T follicular helper cell (primary cell): ENCODE measurements at places on chromosomes 12 and 14.

DNA sequence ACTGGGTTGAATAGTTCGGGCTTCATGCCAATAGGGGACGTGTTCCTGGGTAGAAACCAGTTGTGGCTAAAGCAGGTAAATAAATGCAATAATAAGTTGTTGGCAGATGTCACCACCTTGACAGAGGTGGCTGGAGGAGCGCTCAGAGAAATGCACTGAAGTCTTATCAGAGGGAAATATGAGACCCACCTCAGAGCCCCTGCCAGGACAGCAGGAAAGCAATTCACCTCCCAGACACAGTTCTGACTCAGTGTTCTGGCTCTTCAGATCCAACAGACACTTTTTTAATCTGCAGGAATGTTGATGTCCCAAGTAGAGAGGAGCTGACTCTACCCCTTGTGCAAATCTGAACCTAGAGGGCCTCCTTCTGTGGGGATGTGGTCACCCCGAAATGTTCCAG lies 687.1 kb upstream of the FBXO33 start:
- no peak for DNase-seq

DNA sequence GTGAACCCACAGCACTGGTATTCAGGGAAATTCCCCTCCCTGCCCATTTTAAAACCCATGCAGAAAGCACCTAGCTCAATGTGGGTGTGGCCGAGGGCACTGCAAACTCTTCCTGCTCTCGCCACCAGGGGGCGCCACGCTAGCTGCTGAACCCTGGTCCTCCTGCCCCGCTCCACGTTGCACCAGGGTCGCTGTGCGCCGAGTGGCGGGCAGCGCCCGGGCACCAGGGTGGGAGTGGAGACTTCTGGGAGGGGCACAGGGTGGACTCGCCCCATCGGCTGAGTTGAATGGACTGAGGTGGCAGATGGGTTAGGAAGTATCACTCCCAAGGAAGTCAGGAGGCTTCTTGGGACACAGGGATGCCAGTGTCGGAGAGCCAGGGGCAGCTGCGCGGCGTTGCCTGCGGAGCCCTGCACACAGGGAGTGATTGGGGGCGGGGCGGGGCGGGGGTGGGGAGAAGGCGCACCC lies 48.1 kb upstream of the BCL11B start:
- DNase-seq: peak; percentile 45

GRCh38 chr14:21096978-21097635 lies 1.3 kb downstream of the ZNF219 start:
- DNase-seq: no peak

- DNase-seq: no peak
Observed at GRCh38 chr12:49809381-49809905, 18.8 kb downstream of the NCKAP5L start.

DNA sequence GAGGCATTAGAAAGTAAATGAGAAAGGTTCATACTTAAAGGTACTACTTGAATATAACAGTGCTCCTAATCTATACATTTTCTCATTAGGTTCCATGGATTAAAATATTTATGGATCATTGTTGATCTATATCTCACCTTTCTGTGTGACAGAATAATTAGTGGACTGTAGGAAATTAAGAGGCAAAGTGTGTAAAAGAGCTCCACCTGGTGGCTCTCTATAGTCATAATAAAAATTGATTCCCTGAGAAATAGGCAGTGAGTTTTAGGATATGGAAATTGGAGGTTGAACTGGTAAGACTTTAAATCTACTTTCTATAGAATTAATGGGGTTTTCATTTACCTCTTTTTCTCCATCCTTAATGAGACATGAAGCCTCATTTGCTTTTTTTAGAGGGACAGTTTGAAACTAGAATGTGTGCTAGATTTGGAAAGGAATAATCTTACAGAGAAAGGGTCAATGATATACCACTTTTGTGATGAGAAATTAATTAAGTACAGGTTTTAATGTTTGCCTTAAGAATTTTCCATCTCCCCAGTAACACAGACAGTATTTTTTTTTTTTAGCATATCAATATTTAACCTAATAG lies 11.8 kb upstream of the DERA start:
- DNase-seq: no peak

DNA sequence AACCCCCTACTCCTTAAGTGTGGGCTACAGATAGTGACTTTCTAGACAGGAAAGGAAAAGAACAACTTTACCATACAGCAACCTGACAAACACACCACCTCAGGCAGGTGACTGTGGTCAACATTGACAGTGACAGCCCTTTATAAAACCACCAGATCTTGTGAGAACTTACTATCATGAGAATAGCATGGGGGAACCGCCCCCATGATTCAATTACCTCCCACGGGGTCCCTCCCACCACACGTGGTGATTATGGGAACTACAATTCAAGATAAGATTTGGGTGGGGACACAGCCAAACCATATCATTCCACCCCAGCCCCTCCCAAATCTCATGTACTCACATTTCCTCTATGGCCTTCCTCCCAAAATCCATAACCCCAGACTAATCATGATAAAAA lies 16.3 kb downstream of the OR10P1 start:
- no peak for DNase-seq

DNA sequence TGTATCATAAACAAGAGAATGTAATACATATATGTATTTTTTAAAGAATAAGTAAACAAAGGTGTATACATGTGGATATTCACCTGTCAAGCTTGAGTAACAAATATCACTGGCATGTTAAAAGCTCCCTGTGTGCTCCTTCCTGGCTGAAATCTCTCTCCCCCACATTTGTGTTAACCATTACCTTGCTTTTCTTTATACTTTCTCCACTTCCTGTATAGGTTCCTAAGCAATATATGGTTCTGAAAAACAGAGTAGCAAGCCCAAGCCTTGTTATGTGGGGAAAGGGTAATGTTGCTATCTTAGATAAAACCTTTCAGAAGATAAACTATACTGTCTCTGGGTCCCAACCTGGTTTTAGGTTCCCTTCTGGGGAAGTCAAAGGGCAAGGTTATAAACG lies 32.3 kb upstream of the TBC1D30 start:
- no peak for DNase-seq

GRCh38 chr12:123041811-123042655 lies 61.6 kb downstream of the ARL6IP4 start:
- no peak for DNase-seq

DNA sequence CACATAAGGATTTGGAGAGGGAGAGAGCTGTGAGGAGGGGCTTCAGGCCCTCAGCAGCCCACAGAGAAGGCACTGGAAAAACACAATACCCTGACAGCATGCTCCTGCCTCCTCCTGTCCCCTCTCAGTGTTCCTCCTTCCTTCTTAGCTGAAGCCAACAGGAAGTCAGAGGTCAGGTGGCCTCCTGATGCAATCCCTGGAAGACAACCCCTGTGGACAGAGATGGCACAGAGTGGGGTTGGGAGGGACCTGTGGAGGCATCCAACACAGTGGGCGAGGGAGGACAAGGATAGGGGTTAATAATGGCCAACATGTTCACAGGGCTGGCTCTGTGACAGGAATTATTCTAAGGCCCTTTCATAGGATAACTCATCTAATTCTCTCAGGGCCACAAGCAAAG lies 15.4 kb upstream of the IFI27L2 start:
- DNase-seq: no peak

GRCh38 chr14:60514378-60514740 lies 5.4 kb downstream of the SIX6 start:
- DNase-seq: no peak

DNA sequence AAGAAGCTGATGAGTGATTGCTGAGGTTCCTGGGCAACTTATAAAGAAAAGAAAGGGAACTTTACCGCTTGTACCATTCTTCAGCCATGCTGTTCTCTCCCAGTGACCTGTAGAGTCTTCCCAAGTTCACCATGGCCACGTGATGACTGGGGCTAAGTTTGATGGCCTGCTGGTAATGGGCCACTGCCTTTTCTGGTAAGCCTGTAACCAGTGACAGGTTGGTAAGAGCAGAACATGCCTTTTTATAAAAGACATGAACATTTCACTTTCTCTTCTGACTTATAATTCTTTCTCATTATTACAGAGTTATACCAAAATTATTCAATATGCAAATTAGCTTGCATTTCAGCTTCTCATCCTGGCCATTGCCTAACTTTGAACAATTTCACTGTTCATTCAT lies 20.9 kb upstream of the OVCH1 start:
- DNase-seq: no peak

DNA sequence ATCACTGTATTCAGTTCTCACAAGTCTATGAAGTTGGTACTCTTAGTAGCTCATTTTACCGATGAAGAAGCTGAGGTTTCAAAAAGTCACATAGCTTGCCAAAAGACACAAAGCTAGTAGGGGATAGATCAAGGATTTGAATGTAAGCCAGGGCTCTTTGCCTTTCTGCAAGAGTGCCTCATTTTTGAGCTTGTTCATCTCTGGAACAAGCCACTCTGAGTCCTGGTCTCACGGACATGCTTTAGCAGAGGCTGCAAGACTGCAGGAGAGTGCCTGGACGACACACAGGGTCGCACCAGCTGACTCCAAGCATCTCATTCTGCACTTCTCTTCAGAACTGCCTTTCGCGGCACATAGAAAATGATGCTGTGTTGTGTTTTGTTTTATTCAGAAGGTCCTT lies 3.7 kb downstream of the NUAK1 start:
- DNase-seq: no peak

DNA sequence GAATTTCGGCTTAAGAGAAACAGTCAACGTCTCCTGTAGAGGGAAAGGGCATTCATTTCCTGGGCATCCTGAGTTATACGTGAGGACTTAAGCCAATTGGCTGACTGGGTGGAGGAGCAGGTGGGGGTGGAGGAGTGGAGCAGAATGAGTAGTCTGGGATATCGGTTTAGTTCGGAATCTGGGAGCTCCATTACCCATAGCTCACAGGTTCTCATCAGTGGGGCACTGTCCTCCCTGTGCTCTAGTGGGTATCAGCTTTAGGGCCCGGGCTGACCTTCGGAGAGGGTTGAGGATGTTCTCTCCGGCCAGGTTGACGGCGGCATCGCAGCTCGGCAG lies 704 bp downstream of the SDR39U1 start:
- DNase-seq: no peak

DNA sequence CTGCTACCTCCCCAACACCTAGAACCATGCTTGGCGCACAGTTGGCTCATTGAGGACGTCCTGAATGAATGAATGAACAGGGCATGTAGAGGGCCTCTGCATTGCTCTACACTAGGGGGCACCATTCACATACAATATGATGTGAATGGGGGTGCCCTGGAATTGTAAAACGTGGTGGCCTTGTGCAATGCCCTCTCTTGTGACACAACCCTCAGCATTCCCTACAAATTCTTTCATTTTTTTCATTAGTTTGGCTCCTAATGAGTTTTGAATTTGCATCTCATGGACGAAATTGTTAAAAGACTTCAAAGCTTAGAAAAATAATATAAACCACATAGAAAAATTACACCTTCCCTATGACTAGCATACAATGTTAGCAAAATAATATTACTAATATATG lies 2.3 kb upstream of the DIO2 start:
- DNase-seq: no peak

GRCh38 chr12:15700595-15700994 lies 88.6 kb downstream of the EPS8 start:
- DNase-seq: no peak

- no peak for DNase-seq
Observed at GRCh38 chr14:75631453-75631831, 29.2 kb downstream of the ERG28 start.

DNA sequence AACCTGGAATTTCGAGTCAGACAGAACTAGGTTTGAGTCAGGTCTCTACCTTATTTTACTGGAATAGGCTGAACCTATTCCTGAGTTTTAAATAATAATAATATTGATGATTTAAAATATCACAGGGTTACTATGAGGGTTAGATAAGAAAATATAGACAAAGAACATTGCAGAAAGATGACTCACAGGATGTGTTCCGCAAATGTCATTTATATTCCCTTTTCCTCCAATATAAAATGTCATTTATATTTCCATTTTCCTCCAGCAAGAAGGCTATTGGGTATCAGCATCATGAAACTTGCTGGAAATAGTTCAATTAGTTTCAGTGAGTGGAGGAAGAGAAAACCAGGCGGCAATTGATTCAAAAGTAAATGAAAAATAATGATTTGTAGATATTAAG lies 163.9 kb upstream of the RASSF8 start:
- DNase-seq: no peak

GRCh38 chr14:103432627-103433026 lies 47.4 kb downstream of the MARK3 start:
- DNase-seq: no peak

- DNase-seq: no peak
Observed at GRCh38 chr12:108857158-108857407, 300 bp downstream of the SSH1 start.

DNA sequence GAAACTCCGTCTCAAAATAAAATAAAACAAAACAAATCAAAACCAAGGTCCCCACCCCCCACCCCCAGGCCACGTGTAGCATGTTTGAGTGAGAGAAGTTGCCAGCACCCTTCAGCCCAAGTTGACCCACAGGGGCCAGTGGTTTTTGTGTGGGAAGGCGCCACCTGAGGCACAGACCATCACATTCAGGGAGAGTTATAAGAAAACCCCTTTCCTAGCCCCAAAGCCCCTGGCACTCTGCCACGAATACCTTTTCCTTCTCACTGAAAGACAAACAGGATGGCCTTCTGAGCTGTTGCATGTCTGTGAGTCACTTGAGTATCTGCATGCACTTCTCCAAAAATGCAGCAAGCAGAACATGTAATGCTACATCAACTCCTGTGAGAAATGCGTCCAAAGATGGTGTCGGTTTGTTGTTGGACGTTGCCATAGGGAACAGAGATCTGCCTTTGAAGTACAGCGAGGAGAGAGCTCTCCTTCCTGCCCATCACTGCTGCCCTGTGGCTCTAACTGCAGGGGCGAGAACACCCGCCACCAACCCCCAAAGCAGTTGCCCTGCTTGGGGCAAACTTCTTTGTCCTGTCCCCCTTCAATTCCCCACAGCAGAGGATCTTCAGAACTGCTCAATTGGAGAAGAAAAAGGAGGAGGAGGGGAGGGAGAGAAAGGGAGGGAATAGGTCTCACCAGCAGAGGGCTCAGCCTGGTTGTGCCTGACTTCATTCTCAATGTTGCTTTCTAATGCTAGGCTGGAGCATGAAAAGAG lies 2.7 kb upstream of the TRAF3 start:
- DNase-seq: peak; percentile 62

DNA sequence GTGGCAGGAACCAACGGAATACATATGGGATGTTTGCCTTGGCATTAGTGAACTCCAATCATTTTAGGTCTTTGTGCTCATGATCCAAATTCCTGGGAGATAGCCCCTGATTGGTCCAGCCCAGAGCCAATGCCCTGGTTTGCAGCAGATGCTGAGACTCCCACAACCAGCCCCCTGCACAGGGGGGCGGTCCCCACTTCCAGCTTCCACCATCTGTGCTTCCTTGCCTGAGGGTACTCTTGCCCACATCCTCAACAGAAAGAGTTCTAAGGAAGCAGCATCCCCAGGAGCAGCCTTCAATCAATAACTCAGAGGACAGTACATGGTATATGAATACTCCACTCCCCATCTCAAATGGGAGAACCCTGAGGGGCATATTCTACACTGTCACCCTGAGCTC lies 39.7 kb upstream of the FICD start:
- no peak for DNase-seq

- no peak for DNase-seq
Observed at GRCh38 chr12:115423546-115423987, 739.6 kb upstream of the TBX3 start.

GRCh38 chr14:38929416-38929815 lies 173.6 kb downstream of the SEC23A start:
- DNase-seq: no peak
